Omental fat pad (tissue), 4 donors: ENCODE measurements at places on chromosomes 11 and 22.

DNA sequence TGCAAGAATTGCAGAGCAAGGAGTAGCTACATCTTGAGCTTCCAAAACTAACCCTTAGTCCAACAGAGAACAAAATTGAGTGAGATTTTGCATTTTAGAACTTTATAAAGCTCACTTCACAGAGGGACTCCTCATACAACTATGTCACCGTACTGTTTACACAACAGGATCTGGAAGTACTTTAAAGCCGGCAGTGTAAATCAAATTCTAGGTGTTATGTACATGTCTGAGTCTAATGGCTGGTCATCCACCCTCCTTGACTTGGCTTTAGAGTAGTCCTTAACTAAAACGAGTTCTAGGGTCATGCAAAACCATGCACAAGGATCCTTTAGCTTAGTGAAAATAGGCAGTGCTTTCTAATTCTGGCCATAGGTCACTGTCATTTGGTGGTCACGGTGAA, 23.5 kb downstream of the IRAG1 start:
- DNase-seq = no peak

DNA sequence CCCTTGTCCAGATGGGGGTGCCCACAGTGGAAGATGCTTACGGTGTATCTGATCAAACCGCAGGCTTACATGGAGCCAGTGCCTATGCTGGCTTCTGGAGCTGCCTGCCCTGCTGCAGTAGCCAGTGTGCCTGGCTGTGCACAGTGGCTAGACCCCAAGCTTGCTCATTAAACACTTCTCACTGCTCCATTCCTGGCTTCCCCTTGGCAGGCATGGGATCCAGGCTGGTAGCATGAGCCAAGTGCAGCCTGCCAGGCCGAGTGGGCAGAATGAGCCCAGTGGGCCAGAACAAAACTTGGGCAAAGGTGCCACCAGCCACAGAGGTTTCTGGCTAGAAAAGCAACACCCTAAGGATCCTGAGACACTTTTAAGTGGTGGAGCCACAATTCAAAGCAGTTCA, 55.4 kb upstream of the B3GNT6 start:
- no peak for DNase-seq

DNA sequence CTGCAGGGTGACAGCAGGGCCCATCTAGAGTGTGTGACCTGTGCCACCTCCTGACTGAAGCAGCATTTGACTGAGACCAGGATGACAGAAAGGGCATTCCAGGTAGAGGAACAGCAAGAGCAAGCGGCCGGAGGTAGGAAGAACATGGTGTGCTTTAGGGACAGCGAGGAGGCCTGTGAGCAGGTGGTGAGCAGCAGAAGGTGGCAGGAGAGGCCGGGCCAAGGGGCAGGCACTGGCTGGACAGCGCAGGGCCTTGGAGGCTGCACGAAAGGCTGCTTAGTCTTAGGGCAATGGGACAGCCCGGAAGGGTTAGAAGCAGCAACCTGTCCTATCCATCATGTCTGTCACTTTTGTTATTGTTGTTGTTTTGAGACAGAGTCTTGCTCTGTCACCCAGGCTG, 17.6 kb upstream of the LRRC32 start:
- no peak for DNase-seq

DNA sequence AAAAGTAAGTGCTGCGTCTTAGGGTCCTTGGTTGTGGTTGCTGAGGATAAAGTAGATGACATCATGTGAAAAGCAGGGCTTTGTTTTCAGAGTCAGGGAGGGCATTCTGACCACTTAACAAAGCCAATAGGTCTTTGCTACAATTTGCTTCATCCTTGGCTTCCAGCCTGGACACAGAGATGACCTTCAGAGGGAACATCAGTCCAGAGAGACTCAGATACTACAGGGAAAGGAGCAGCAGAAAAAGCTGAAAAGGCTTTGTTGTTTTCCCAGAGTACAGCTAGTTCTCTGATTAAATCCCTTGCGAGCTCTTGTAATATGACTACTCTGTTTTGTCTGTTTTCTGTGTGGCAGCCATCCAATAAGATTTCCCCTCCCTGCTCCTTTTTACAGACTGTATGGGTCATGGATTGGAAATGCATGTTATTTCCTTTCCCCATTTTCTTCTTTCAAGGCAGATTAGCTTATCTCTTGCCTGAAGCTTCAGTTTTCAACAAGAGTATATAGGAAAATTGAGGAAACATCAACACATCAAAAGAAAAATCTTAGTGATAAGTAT, 31.9 kb downstream of the ATG13 start:
- DNase-seq = no peak

DNA sequence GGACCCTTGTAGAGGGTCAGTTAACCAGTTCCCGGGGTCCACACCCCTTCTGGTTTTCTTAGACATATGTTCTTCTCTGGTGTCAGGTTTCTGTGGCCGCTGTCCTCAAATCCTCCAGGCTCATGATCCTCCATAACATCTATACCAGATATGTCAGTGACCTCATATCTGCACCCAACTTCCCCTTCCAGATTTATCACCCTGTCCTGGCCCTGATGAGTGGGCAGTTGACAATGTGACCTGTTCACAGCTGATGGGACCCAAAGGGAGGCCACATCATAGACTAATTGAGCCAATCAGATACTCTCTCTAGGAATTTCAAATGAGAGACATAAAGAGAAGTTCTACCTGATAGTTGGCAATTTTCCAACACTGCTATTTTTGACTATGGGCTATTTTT, 5.1 kb downstream of the DKK3 start:
- no peak for DNase-seq

GRCh38 chr11:82733444-82734119, at the start of gene FAM181B:
TSS of gene FAM181B (minus strand) at chr11:82733864. CDS start at chr11:82733729, 135 bp downstream.
- DNase-seq = no peak

- DNase-seq = no peak
Observed at GRCh38 chr11:88194990-88195389, 19.7 kb upstream of the RAB38 start.

- DNase-seq = no peak
Observed at GRCh38 chr11:61589961-61590360, 9.1 kb upstream of the SYT7 start.

- no peak for DNase-seq
Observed at GRCh38 chr11:32056438-32056837, 34.4 kb upstream of the RCN1 start.

GRCh38 chr11:45777127-45777969, 27.6 kb upstream of the SLC35C1 start:
- DNase-seq = no peak

GRCh38 chr22:41226723-41227655, 13.7 kb downstream of the CHADL start:
- no peak for DNase-seq

GRCh38 chr11:60625262-60625661, 74.2 kb upstream of the MS4A8 start:
- no peak for DNase-seq

- DNase-seq = no peak
Observed at GRCh38 chr11:64015935-64016845, 19.5 kb upstream of the FLRT1 start.

- DNase-seq = no peak
Observed at GRCh38 chr22:45228401-45228754, 12.3 kb downstream of the KIAA0930 start.

GRCh38 chr11:6268820-6269219, 9.2 kb downstream of the CCKBR start:
- DNase-seq = no peak

- no peak for DNase-seq
Observed at GRCh38 chr22:41001722-41002122, 50.5 kb downstream of the RBX1 start.

DNA sequence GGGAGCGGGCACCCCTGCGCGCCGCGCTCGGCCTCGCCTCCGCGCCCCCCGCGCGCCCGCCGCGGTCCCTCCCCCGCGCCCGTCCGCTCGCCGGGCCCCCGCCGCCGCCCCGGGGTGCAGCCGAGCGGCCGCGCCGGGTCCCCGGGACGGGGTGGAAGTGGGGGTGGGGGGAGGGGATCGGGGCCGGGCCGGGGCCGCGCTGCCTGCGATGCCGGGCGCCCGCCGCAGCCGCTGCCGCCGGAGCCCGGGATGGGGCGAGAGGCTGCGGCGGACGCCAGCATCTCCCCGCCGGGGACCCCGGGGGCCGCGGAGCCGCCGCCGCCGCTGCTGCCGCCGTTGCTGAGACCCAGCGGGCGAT, 365 bp downstream of the MGAT3 start:
- DNase-seq = no peak
